Esophagus muscularis mucosa (tissue), 4 donors: ENCODE measurements at places on chromosomes 3 and 15. TPM values are rescaled to one million over a fixed set of nuclear protein-coding genes. Genes with fewer than 3 reads are reported as not detected.

Gene ZBTB47
- 75.4 TPM for total RNA-seq

Gene SLITRK3
- 29.3 TPM for total RNA-seq

Gene CSTA
- 3.3 TPM for total RNA-seq

Gene CFAP100
- not detected for total RNA-seq

GRCh38 chr3:46959161-46959511 lies 17.4 kb downstream of the CCDC12 start:
- no peak for DNase-seq
- H3K4me3 ChIP-seq, result no peak overlapping the region
- H3K4me1 ChIP-seq, result peaks cover 82% of the 10 kb centered on the region
- no peaks in the 10 kb centered on the region for H3K36me3 ChIP-seq

GRCh38 chr15:47908950-47909670 lies 191.8 kb downstream of the SEMA6D start:
- H3K4me1 ChIP-seq, result no peaks in the 10 kb centered on the region
- H3K27me3 ChIP-seq, result no peaks in the 10 kb centered on the region
- H3K4me3 ChIP-seq, result no peak overlapping the region
- H3K27ac ChIP-seq, result no peak overlapping the region
- DNase-seq, result no peak

Gene MAPKBP1
- 47.3 TPM for total RNA-seq

Gene CIB2
- 18.3 TPM for total RNA-seq

DNA sequence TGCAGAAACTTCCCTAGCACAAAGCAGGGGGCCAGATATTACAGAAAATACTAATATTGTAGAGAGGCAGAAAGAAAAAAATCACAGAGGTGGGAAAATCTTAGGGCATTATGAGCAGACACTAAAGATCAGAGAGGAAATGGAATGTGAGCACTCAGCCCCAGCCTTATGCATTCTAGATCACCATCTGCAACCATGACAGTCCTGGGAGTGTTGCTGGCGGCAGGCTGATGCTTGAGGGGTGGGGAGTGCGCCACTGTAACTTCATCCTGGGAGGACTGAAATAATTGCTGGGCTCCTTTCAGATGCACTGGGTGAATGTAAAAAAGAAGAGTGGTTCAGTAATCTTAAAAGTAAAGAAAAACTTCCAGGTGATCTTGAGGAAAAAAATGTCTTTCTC lies 427.6 kb upstream of the SEMA6D start:
- no peaks in the 10 kb centered on the region for H3K27me3 ChIP-seq
- H3K4me1 ChIP-seq, result peaks cover 18% of the 10 kb centered on the region
- no peak overlapping the region for H3K4me3 ChIP-seq
- no peak for DNase-seq

DNA sequence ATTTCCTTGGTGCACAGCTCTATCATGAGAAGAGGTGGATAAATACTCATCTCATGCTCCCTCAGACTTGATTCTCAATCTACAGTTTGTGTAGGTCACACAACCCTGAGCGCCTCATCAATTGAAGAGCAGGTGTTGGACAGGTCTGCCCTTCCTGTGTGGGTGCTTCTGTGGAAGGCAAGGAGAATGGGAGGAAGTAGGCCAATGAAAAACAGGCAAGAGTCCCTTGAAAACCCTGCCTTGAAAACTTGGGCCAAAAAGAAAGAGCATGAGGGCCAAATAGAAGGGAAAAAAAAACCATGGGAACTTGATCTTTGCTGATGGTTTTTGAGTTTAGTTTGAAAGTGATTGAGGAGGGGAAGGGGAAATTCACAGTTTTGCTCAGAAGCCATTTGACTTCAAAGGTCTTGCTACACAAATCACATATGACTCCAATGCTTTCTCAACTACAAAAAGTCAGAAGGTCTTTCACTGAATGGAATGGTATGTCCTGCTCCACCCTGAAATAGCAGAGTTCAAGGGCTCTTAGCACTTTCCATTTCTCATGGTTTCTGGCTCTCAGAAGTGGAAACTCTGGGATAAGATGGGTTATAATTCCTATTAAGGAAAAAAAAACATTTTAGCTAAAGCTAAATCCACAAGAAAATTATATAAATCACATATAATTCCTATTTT lies 37.2 kb upstream of the TM4SF1 start:
- no peaks in the 10 kb centered on the region for H3K4me1 ChIP-seq
- H3K4me3 ChIP-seq, result no peak overlapping the region
- no peaks in the 10 kb centered on the region for H3K36me3 ChIP-seq
- no peak for DNase-seq
- H3K27me3 ChIP-seq, result no peaks in the 10 kb centered on the region

GRCh38 chr3:180416111-180416594 lies 185.8 kb upstream of the TTC14 start:
- H3K4me3 ChIP-seq, result no peak overlapping the region
- no peak for DNase-seq
- H3K4me1 ChIP-seq, result no peaks in the 10 kb centered on the region
- no peaks in the 10 kb centered on the region for H3K36me3 ChIP-seq
- no peak overlapping the region for H3K27ac ChIP-seq

DNA sequence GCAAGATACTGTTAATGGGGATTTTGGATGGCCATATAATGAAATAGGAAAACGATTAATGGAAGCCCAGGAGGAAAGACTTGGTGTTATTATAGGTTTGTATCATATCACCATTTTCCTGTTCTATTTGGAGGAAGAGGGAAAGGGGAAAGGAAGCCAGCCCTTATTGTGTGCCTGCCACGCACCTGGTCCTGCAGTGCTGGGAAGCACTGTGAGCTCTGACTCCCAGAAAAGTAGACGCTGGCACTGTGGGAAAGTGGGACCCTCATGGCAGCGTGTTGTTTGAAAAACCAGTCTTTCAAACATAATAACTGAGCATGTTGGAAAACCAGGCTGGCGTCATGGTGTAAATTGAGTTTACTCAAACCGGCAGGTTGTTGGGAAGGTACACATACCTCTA lies 22.0 kb downstream of the CGNL1 start:
- no peak overlapping the region for H3K4me3 ChIP-seq
- no peaks in the 10 kb centered on the region for H3K36me3 ChIP-seq
- H3K27ac ChIP-seq, result no peak overlapping the region
- H3K27me3 ChIP-seq, result no peaks in the 10 kb centered on the region
- DNase-seq, result no peak

- no peak overlapping the region for H3K4me3 ChIP-seq
- no peaks in the 10 kb centered on the region for H3K27me3 ChIP-seq
- no peak for DNase-seq
- H3K36me3 ChIP-seq, result no peaks in the 10 kb centered on the region
Measured at GRCh38 chr3:8173892-8174291, 327.7 kb upstream of the LMCD1 start.

DNA sequence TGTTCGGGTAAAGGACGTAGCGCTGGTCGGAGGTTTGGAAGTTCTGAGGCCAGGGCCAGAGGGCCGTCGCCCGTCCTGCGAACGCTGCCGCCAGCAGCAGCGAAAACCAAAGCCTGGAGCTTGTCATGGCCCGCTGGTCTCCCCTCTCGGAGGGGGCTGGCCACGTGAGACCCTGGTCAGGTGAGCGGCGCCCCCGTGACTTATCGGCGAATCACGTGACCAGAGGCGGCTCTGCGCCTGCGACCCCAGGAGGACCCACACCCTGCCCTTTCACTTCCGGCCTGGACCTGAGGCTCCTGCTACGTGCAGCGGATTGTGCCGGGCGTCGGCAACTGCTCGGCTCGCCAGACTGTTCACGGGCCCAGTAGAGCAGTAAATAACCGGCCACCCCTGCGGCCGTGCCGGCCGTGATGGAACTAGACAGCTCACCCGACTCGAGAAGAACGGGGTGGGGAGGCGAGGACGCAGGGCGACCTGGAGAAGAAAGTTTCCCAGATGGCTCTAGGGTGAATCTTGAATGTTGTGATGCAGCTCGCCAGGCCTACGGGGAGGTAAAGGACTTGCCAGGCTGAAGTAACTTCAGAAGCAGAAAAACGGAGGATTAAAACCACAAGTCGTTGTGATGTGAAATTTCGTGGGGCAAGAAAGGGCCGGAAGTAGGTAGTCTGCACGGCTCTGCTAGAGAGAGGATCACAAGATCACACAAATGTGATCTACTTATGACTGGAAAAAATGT lies at the start of gene HEXA:
Gene HEXA, minus strand, starts transcription at position 169 of the 736 bp plus-strand sequence. Its CDS starts 42 bp downstream, at position 127.
- H3K36me3 ChIP-seq, result peaks cover 12% of the 10 kb centered on the region
- peaks cover 47% of the 10 kb centered on the region for H3K4me1 ChIP-seq

Gene XXYLT1
- 14.0 TPM for total RNA-seq

DNA sequence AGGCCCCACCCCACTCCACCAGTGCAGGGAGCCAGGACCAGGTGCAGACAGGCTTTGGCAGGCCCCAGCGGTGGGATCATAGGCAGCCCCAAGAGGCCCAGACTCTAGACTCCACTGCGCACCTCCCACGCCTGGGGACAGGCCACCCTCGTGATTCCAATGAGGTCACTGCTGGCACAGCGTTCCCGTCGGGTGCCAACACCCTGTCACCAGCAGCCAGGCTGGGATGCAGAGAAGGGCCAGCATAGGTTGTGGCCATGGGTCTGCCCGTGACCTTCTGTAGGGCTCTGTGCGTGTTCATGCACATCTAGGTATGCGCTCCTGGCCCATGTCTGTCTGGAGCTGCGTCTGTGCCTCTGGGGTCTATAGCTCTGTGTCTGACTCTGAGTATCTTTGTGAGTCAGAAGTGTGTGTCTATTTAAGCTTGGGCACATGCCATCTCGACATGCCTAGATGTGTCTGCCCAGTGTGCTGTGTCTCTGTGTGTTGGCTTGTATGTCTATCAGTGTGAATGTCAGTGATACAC lies 13.0 kb downstream of the VIPR1 start:
- no peaks in the 10 kb centered on the region for H3K27me3 ChIP-seq
- no peak for DNase-seq
- no peak overlapping the region for H3K4me3 ChIP-seq
- no peak overlapping the region for H3K27ac ChIP-seq
- H3K4me1 ChIP-seq, result no peaks in the 10 kb centered on the region
- no peaks in the 10 kb centered on the region for H3K36me3 ChIP-seq
